Activated effector memory CD4-positive, alpha-beta T cell treated with anti-CD3 and anti-CD28 coated beads, Interleukin-2, amount 50 U/mL, for 16 hours (primary cell): ENCODE measurements at places on chromosomes 5 and 9.

GRCh38 chr9:114787781-114788498 is 17.9 kb downstream of the TNFSF15 start:
- no peak for DNase-seq

- peak; percentile 80 for DNase-seq
Measured at GRCh38 chr9:128159522-128159783, 612 bp upstream of the BBLN start.

DNA sequence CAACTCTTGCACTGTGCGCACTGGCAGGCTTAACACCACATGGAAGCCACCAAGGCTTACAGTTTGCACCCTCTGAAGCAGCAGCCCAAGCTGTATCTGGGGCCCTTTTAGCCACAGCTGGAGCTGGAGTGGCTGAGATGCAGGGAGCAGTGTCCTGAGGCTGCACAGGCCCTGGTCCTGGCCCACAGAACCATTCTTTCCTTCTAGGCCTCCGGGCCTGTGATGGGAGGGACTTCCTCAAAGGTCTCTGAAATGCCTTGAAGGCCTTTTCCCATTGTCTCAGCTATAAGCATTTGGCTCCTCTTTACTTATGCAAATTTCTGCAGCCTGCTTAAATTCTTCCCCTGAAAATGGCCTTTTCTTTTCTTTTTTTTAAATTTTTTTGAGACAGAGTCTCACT is 104.4 kb upstream of the CPLX2 start:
- no peak for DNase-seq

- DNase-seq: no peak
Measured at GRCh38 chr5:175493726-175494125, 15.4 kb downstream of the SFXN1 start.

DNA sequence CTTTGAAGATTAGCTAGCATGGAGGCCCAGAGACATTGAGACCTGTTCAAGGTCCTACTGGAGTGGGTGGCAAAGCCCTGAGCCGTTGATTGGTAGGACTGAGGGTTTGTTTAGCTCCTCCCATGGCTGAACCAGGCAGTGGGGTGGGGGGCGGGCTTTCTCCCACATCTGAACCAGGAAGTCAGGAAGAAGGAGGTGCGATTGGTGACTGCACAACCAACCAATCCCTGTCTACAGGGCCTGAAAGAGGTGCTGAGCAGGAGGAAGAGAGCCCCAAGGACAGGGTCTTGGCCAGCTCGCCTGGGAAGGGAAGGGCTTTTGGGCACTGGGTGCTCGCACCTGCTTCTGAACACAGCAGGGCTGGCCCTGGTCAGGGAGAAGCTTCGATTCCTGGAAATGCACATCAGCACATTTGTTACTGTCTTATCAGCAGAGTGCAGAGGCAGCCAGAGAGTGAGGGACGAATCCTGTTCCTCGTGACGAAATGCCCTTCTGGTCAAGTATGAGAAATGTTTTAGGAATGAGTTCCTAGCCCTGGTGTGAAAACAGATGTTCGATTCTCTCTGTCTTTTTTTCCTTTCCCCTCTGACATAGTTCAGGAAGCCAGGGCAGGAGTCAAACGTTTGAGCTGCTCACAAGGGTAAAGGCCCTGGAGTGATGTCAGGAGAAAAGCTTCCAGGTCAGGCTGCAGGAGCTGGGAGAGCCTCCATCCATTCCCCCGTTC is 294.8 kb upstream of the KLF4 start:
- no peak for DNase-seq

DNA sequence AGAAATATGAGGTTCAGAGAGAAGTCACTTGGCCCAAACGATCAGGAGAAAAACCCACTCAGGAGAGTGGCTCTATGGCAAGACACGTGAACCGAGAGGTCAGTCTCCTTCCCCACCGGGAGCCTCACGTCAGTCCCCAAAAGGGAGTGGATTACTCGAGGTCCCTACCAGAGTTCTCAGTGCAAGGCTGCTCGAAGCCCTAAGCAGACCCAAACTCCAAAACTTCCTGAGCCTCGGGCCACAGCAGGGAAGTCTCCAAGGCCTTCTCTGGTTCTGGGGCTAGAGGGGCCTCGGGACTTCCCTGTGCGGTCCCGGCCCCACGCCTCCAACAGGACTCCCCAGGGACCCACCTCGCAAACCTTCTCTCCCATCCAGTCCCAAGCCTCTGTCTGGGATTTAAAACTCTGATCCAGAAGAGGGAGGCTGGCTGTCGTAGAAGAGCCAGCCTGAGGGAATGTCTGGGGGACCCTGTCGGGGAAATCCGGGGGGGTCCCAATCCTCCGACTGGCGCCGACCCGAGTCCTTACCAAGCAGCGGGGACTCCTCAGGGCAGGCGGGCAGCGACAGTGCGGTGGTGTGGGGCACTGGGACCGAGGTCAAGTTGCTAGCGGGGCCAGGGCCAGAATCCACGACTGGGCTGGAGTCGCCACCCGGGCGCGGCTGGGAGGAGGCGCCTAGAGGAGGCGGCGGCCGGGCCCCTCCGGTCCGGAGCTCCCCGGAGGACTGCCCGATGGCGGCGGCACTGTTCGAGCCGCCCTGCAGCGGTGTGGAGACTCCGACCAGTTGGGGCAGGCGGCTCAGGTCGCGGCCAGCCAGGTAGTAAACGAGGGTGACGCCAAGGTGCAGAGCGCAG is 679 bp downstream of the B4GALT1 start:
- DNase-seq: peak; percentile 66

- DNase-seq: no peak
Measured at GRCh38 chr9:16482764-16483163, 387.7 kb downstream of the BNC2 start.

DNA sequence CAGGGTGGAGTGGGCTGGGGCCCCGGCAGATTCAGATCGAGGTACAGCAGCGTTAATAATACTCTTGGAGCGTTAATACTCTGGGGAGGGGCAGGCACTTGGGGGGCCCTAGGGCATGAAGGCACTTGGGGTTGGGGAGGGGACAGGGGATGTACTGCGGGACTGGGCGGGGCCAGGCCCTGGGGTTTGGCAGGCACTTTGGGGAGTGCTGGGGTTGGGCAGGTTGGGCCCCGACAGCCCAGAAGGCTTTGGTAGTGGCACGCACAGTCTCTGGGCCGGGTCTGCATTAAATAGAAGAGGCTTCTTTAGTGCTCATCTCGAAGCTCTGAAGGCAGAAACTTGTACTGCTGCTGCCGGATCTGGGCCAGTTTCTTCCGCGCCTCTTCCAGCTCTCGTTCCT is 7.8 kb upstream of the TPM2 start:
- DNase-seq: no peak

DNA sequence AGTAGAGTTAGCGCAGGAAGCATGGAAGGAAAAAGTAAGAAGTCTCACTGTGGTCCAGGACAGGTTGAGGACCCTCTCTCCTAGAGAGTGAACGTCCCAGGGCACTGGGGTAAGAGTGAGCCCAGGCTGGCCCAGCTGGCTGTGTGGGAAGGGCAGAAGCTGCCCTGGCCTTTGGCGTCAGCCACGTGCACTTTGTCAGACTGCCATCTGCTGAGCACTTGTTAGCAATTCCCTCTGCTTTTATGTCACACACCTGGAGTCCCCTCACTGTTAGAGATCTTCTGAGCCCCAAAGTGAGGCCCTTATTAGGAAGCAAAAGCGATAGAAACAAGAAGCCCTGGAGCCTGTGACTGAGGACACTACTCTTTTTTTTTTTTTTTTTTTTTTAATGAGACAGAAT is 79.1 kb downstream of the UGCG start:
- DNase-seq: no peak

GRCh38 chr5:173330338-173331206 is 2.4 kb upstream of the STC2 start:
- DNase-seq: no peak

DNA sequence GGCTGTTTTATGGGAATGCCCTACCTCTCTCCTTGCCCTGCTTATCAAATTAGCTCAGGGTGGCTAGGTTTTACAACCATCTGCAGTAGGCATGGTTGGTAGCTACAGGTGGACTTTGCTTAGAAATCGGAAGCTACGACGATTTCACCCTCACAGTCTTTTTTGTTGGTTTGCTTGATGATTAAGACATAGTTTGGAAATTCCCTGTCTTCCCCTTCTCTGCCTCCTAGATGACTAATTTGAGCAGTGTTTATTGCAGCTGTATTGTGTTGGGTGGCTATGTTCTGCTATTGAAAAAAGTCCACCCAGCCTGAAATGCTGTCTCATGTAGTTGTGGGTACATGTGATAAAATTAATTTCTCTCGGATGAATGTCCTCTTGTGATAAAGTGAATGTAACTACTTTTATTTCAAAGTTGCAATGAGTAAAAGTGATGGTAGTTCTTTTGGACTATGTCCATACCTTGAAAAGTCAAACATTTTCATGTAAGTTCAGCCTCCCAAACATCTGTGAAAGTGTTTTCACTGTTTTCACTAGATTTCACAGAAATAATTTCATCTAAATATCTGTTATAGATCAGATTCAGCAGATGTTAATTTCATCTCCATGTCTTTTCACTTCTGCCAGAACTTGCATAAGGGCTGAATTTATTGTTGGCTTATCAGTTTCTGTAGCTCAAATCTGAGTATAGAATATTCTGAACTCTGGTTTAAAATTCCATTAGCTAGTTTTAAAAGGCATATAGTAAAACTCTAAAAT is 37.3 kb upstream of the FYB1 start:
- DNase-seq: no peak

DNA sequence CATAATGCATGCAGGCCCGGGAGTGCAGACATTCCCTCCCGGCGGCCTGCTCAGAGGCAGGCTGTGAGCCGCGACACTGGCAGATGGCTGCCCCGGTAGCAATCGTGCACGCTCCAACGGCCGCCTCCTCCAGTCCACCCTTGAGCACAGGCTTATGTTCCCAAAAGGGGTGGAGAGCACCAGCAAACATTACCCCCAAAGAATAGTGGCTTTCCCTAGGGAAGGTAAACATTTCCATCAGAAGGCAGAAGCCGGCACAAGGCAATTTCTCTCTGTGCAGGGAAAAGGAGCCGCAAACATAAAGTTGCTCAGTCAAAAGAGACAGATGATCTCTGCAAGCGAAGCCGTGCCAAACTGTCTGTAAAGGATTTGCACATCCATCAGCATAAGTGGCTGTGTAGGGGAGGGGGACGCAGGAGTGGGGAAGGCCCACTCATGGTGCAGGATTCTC is 92.5 kb downstream of the SIL1 start:
- DNase-seq: no peak

DNA sequence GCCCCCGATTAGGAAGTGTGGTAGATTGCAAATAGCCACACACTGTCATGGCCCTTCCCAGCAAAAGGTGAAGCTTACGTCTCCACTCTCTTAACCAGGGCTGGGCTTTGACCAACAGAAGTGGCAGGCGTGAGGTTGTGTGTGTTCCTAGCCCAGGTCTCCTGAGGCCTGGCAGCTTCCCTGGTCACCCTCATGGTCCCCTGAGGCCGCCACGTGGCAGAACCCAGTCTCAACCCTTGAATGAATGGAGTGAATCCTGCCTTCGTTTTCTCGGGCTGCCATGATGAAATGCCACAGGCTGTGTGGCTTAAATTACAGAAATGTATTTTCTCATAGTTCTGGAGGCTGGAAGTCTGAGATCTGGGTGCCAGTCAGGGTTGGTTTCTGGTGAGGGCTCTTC is 370.4 kb downstream of the IRX2 start:
- no peak for DNase-seq

GRCh38 chr9:116693233-116693731 is 6.2 kb downstream of the TRIM32 start:
- no peak for DNase-seq

- DNase-seq: no peak
Measured at GRCh38 chr9:113139225-113139829, 11.5 kb upstream of the SLC31A2 start.

- no peak for DNase-seq
Measured at GRCh38 chr9:100759215-100759614, 181.3 kb downstream of the CAVIN4 start.

DNA sequence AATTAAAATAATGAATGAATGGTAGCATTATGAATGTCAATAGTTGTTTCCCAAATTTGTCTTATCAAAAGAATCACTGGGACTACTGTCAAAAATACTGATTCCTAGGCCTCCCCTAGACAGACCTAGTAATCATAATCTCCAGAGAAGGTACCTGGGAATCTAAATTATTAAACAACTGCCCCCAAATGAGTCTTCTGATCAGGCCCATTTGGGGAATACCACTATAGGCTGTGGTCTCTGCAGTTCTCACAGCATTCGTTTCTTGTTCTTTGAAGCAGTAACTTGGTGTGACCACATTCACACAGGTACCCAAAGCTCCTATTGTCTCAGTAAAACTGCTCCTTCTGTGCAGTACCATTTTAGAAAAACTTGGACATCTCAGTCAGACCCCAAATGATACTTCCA is 230.9 kb downstream of the PIK3R1 start:
- DNase-seq: no peak

DNA sequence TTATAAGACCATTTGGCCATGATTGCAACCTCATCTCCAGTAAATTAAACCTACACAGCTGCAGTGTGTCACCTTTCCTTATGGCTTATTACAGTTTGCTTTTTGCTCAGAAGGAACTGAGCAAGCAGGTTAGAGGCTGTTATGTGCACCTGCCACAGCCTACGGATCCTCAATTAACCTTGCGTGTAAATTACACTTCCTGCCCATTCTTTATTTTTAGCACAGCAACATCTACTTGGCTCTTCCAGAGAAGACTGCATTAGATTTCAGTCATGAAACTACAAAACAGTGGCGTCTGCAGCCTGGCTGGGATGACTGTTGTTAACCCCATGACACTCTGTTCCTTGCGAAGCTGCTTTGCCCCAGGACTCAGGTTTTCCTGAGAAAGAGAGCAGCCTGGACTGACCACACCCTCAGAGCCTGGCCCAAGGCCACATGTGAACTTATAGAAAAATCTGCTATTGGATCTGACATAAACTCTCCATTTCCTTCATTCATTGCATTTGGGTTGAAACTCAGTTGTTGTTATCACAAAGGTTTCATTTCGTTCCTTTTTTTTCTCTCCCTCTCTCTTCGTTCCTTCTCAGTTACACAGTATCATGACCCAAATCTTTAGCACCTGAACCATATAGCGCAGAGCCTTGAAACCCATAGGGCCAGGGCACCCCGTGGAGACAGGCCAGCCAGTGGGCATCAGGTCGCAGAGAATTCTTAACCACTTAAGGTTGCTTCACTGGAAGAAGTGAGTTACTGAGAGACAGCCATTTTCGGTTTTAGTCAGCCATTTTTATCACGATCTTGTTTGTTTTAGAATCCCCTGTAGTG is 138.6 kb downstream of the PALM2AKAP2 start:
- DNase-seq: peak; percentile 72

DNA sequence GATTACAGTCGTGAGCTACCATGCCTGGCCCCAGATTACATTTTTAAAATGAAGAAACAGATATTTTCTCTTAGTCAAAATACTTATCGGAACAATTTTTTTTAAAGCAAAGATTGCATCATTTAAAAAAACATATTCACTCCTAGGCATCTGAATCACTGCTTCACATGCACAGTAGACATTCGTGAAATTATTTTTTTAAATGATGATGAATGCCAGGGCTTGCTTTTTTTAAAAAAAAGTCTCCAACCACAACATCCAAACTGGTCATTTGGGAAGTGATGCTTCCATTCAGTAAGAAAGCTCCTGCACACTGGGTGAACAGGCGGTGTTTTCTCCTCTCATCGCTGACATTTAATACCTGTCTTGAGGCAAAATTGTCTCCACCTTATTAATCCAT is 223.0 kb upstream of the DMRT1 start:
- DNase-seq: no peak
